ENCODE measurements at places on chromosomes 6 and 20.

- no peak for DNase-seq
Observed at GRCh38 chr20:62039738-62040137, 25.9 kb downstream of the TAF4 start.

DNA sequence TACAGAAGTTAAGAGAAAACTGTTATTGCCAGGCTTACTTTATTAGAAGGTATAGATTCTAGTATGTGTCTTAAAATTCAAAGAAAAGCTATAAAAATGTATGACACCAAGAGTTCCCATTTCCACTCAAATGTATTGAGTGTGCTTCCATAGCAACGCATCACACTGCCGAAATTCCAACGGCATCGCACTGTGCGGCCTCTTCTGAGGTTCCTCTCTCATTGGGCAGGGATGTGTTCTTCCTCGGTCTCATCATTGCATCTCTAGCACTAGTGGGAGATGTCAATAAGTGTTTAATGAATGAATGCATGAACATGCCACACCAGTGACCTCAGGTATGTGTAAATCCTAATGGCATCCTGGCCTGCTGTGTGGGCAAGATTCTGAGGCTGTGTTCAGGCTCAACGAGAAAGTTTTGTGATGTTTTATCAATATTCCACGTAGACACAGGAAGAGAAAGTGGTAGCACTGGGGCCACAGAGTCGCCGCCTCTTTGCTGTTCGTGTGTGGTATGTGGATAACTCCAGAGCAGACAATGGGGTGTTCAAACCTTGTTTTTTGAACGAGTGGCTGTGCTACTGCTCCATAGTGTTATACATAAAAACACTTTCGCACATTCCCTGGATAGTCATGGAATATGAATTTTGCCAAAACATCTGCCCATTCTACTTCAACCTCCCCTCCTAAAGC lies 171.6 kb downstream of the ADGB start:
- DNase-seq = no peak

GRCh38 chr20:6026051-6026450 lies 27.8 kb downstream of the LRRN4 start:
- no peak for DNase-seq

DNA sequence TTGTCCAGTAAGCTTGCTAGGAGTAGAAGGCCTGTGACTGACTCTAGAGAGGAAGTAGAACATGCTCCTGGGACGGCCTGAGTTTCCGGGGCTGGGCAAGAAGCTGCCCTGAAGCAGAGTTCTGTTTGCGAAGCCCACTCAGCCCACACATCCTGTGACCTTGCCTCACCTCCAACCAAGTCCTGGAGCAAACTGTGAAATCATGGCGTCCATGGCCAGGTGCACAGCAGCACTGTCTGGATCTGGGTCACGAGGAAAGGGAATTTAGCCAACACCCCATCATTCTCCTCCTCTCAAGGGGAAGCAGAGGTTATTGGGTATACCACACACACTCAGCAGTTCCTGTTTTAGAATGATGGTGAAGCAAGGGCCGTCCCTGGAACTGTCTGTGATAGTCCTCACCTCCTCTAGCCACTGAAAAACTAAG lies 87.5 kb downstream of the CRYBG1 start:
- DNase-seq = no peak

- DNase-seq = no peak
Observed at GRCh38 chr20:8250539-8251200, 118.6 kb downstream of the PLCB1 start.

DNA sequence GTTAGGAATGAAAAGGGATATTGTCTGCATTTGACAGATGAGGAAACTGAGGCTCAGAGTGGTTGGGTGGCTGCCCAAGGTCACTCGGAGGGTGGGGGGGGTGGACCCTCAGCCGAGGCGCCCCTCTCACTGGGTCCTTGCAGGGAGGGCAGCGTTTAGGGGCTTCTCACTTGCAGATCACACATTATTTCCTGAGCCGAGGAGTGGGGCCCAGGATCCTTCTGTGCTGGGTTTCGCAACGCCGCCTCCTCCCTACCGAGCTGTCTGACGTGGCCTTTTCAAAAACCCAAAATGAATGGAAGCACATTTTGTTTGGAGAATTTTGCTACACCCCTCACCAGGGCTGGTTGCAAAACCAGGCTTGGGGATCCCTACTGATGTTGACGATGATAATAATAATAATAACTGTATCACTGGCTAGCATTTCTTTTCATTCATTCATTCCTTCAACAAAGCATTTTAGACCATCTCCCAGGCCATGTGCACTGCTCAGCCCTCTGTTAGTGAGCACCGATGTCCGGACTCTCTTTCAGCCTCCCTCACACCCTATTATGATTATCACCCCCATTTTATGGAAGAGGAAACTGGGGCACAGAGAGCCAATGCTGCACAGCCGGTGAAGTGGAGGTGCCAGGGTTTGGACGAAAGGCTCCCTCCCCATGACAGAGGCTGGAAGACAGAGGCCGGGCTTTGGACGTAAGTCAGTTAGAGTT lies 5.2 kb downstream of the DLGAP4 start:
- DNase-seq = no peak

GRCh38 chr20:62219992-62220665 lies at the start of gene HRH3:
Gene HRH3, minus strand, starts transcription at chr20:62220278. Its CDS starts 308 bp downstream, at chr20:62219970.
- DNase-seq = no peak

- DNase-seq = no peak
Observed at GRCh38 chr6:1720620-1721322, 111.1 kb downstream of the FOXC1 start.

GRCh38 chr6:116447052-116447451 lies 14.1 kb upstream of the CALHM6 start:
- peak; percentile 59 for DNase-seq

- DNase-seq = no peak
Observed at GRCh38 chr6:142870787-142871415, 74.1 kb downstream of the HIVEP2 start.

DNA sequence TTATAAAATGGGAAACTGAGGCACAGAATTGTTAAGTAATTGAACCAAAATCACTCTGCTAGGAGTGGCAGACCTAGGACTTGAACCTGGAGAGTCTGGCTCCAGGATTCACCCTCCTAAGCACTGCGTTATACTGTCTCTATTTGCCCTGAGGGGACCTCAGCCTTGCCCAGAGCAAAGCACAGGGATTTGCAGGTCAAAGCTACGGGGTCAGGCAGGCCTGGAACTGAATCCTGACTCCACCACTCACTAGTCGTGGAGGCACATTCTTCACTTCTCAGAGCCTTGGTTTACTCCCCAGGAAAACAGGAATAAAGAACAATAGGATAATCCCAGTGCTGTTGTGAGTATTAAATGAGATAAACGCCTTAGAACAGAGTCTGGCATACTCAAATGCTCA lies 19.4 kb downstream of the KCNK15 start:
- DNase-seq = no peak

DNA sequence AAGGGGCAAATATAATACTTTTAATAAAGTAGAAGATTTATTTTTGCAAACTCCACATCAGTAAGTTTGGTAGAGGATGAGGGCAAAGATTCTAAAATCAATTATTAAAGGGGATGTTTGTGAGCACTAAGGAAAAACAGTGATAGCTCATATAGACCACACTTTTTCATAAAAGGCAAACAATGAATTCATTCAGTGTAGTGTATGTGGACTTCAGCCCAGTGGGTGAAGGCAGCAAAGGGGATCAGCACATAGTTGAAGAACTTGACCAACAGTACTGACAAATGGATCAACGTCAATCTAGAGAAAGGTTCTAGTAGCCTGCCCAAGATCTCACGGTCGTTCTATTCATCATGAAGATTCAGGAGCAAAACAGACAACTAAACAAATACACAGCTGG lies 45.3 kb downstream of the MAK start:
- DNase-seq = no peak

- no peak for DNase-seq
Observed at GRCh38 chr6:125121894-125122293, 31.7 kb upstream of the TPD52L1 start.

DNA sequence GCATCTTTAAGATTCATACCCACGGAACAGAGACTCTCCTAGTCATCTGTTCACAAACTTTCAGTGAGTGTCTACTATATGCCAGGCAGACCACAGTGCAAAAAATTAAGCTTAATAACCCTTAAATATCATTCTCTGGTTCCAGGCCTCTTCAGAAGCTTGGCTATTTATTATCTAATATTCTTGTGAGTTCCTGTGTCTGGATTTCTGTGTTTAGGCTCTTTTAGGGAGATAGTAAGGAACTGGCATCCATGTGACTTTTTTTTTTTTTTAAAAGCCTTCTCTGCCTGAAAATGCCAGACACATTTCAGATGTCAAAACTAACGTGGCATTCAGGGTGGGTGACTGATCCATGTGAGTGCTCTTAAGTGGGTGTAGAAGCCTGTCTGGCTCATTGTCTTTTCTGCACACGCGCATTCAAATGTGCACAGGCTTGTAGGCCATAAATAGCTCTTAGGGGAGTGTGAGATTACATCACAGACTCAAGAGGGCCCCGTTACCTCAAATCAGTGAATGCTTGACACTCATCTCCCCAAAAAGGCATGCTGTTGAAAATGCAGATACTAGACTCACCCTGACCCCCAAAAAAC lies 141.9 kb downstream of the GMPR start:
- no peak for DNase-seq

GRCh38 chr6:158237656-158238055 lies 69.5 kb downstream of the GTF2H5 start:
- DNase-seq = no peak

DNA sequence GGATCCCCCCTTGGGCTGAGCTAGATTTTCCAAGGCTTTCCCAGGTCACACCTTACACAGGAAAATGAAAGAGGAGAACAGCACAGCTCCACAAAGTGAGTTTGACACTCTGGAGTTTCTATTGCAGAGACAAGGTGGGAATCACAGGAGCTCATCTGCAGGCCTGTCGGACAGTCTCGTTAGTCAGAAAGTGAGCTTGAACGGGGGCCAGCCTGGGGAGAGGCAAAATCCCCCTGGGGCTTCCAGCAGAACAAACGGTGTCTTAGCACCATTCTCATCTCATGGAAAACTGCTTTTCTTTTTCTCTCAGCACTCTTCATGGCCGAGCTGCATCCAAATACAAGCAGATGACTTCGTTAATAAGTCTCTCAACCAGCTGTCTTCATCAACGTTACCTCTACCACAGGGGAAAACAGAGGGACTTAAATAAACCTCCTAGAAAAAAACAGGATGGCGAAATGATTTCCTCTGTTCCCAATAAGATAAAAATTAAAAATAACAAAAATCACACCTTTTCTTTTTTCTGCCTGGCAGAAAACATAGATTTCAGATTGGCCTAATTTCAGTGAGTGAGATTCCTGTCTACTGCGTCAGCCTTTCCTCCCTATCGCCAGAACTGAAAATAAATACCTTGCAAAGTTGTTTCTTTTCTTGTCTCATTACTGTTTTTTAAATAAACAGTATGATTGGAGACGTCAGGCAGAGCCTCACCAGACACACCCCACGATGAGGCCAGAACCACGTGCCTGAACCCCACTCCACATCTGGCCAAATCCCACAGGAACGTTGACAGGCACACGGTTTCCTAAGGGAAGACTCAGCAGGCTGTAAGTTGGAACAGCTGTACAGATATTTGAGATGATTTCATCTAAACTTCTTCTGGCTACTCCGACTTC lies 219.0 kb downstream of the TTLL2 start:
- peak; percentile 62 for DNase-seq

DNA sequence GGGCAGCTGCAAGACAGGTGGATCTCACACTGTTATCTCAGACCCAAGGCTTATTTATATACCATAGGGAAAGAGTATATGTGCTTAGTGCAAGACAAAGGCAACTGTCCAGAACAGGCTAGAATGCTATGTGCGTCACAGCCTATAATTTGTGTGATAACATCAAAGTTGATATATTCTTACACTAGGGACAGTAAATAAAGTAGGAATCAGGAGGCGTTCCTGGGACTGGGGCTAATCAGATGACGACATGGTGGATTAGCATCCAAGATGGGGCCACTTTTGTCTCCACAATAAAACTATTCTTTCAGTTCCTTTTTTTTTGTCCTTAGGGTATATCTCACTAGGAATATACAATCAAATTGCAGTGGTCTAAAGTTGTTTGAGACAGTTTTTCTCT lies 54.9 kb upstream of the IER3 start:
- DNase-seq = no peak

- DNase-seq = no peak
Observed at GRCh38 chr20:5821627-5822215, 71.5 kb downstream of the SHLD1 start.

- no peak for DNase-seq
Observed at GRCh38 chr20:44028003-44028730, 113.5 kb downstream of the TOX2 start.

- peak; percentile 26 for DNase-seq
Observed at GRCh38 chr6:31681135-31681671, 336 bp upstream of the LY6G5C start.

GRCh38 chr6:157107571-157107914 lies 215.8 kb downstream of the TMEM242 start:
- DNase-seq = no peak

DNA sequence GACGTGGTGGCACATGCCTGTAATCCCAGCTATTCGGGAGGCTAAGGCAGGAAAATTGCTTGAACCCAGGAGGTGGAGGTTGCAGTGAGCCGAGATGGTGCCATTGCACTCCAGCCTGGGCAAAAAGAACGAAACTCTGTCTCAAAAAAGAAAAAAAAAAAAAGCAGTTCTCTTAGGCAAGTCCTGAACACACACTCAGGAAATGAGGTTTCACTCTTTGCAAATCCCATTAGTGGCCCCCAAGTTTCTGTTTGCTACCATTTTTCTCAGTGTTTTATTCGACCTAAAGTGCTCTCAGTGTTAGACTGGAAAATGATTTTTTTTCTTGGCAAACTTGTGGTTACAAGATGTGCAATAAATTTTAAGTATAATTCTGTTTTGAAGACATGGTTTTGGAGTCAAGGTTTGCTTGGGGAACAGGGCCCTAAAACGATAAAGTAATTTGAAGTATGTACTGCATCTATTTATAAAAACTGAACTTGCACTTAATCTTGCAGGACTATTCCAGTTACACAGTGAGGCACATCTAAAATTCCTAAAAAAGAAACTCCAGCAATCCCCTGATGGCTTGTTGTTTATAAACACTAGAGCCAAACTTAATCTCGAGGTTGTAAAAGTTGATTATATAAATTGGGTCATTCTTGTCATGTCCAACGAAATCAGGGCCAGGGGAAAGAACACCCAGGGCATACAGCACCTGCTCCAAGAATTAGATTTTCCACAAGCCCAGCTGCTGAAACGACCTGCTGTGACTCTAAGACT lies 42.6 kb downstream of the MAP1LC3A start:
- no peak for DNase-seq

DNA sequence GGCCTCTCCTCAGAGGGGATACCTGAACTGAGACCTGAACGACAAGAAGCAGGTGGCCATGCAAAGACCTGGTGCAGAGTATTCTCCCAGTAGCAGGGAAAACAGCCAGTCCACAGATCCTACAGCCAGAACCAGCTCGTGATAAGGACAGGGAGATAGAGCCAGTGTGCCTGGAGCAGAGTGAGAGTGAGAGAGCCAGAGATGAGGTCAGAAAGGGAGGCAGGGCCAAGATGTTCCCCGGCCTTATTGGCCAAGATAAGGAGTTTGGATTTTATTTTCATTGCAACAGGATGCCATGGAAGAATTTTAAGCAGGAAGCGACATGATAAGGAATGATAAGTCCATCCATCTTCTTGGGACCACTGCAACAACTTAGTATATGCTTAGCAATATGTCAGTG lies 111.8 kb downstream of the UBE3D start:
- DNase-seq = no peak
